ENCODE measurements at places on chromosomes 1 and 21. TPM values are rescaled to one million over a fixed set of nuclear protein-coding genes. Genes with fewer than 3 reads are reported as not detected.

Gene GUCA2A
- not detected for total RNA-seq

Gene LRRC71
- not detected for total RNA-seq

Gene UBE4B
- 26.2 TPM for total RNA-seq

Gene IL19
- not detected for total RNA-seq

Gene CSF3R
- total RNA-seq: 0.24 TPM

Gene GSTM3
- total RNA-seq: 24.1 TPM

Gene TPM3
- 436 TPM for total RNA-seq

Gene GORAB
- total RNA-seq: 6.5 TPM

Gene CYP4Z1
- not detected for total RNA-seq

Gene GRIK3
- under 0.01 TPM for total RNA-seq

Gene LRRC39
- total RNA-seq: 0.43 TPM

Gene OR2T35
- not detected for total RNA-seq

Gene MEX3A
- 6.5 TPM for total RNA-seq

Gene BLACAT1
- 0.24 TPM for total RNA-seq
